ENCODE measurements at places on chromosomes 1 and 21. TPM values are rescaled to one million over a fixed set of nuclear protein-coding genes. Genes with fewer than 3 reads are reported as not detected.

Gene IFNLR1
- total RNA-seq = 0.94 TPM

- DNase-seq = no peak
- peaks cover 2% of the 10 kb centered on the region for H3K4me1 ChIP-seq
- no peak overlapping the region for H3K27ac ChIP-seq
- no peaks in the 10 kb centered on the region for H3K36me3 ChIP-seq
- no peak overlapping the region for H3K4me3 ChIP-seq
- H3K27me3 ChIP-seq = no peaks in the 10 kb centered on the region
These were observed 101.9 kb upstream of the USP24 start for GRCh38 chr1:55316947-55317662.

GRCh38 chr1:11531943-11532342, 53.0 kb downstream of the DISP3 start:
- no peaks in the 10 kb centered on the region for H3K27me3 ChIP-seq
- H3K4me1 ChIP-seq = no peaks in the 10 kb centered on the region
- no peak overlapping the region for H3K27ac ChIP-seq
- DNase-seq = no peak
- no peak overlapping the region for H3K4me3 ChIP-seq
- no peaks in the 10 kb centered on the region for H3K36me3 ChIP-seq

- H3K36me3 ChIP-seq = no peaks in the 10 kb centered on the region
- DNase-seq = no peak
- no peak overlapping the region for H3K27ac ChIP-seq
- H3K4me1 ChIP-seq = no peaks in the 10 kb centered on the region
- no peak overlapping the region for H3K4me3 ChIP-seq
- no peaks in the 10 kb centered on the region for H3K27me3 ChIP-seq
These were observed 3.5 kb downstream of the TIE1 start for GRCh38 chr1:43304314-43304681.

GRCh38 chr1:244968471-244968871, 104.1 kb upstream of the HNRNPU start:
- peak overlapping the region; percentile 97 for H3K27ac ChIP-seq
- no peaks in the 10 kb centered on the region for H3K27me3 ChIP-seq
- H3K36me3 ChIP-seq = no peaks in the 10 kb centered on the region
- H3K4me1 ChIP-seq = peaks cover 35% of the 10 kb centered on the region
- DNase-seq = no peak

Gene ERVH48-1
- 0.55 TPM for total RNA-seq

Gene SPATA45
- total RNA-seq = 0.65 TPM

Gene GPR3
- total RNA-seq = 0.86 TPM

Gene OR10K2
- total RNA-seq = not detected

Gene NR5A2
- 0.39 TPM for total RNA-seq

Gene HTR1D
- 3.8 TPM for total RNA-seq

Gene PPIE
- 33.1 TPM for total RNA-seq

Gene CELA3B
- not detected for total RNA-seq

DNA sequence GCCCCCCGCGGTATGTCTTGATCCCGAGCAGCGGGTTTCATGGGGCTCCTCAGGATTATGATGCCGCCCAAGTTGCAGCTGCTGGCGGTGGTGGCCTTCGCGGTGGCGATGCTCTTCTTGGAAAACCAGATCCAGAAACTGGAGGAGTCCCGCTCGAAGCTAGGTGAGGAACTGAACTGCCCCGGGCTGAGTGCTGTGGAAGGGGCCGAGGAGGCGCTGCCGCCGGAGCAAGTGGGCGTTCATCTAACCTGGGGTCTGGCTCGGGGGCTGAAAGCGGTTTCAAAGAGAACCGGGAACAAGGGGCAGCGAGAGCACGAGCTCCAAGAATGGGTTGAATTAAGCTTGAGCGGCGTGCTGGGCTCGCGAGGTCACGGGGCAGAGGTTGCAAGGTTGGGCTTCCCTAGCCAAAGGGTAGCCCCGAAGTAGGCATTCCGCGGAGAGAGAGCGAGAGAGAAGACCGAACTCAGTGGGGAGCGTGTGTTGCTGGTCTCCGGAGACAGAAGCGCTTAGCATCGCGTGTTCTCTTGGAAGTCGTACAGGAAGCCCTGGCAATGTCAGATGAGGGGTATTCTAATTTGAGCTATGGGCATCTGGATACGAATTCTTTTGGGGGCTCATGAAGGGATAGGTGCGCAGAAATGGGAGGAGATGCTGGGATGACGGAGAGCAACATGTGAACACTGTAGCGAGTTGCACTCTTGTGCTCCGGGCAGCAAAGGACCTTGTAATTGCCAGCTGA, 732 bp downstream of the HS2ST1 start:
- H3K36me3 ChIP-seq = no peaks in the 10 kb centered on the region
- peak; percentile 61 for DNase-seq

DNA sequence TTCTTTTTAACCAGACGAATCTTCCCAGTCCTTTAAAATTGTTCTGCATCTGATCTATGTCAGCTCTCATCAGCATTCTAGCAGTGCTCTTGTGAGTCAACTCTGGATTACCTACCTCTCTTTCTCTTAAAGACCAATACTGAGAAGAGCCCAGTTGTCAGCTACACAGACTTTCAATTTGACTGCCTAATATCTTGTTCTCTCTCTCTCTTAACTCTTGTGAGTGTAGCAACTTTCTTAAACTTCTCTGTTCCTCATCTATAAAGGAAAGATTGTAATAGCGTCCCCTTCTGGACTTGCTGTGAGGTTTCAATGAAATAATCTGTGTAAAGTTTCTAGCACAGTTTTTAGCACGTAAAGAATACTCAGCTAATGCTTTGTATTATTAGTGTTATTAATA, 499.3 kb upstream of the ADAMTS5 start:
- no peak overlapping the region for H3K27ac ChIP-seq
- no peaks in the 10 kb centered on the region for H3K4me1 ChIP-seq
- no peaks in the 10 kb centered on the region for H3K36me3 ChIP-seq
- DNase-seq = no peak
- H3K27me3 ChIP-seq = no peaks in the 10 kb centered on the region

Gene EFNA1
- 16.4 TPM for total RNA-seq

DNA sequence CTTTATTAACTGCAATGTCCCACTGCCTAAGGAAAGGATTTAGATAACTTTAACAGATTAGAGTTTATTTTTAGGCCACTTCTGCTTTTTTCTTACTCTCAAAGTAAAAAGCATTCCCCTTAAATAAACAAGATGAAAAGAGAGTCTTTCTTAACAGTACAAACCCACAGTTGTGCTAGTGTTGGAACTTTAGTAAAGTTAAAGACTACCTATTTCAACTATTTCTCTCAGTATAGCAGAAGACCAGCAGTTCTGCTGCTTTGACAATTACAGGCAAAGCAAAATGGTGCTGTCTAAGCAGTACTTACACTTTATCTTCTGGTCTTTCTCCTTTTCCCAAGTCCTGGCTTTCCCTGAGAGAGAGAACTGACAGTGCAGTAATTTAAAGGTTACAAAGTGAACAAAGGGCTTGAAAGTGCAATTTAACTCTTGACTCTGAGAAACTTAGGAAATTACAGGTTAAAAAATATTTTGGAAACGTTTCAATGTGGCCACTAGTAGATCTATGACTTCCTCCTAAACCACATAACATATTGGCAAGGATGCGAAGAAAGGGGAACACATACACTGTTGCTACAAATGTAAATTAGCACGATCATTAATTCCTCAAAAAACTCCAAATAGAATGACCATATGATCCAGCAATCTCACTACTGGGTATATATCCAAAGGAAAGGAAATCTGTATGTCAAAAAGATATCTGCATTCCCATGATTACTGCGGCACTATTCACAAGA, 135.4 kb upstream of the POGK start:
- no peaks in the 10 kb centered on the region for H3K27me3 ChIP-seq
- no peaks in the 10 kb centered on the region for H3K4me1 ChIP-seq
- no peak overlapping the region for H3K4me3 ChIP-seq
- no peak for DNase-seq
- H3K36me3 ChIP-seq = no peaks in the 10 kb centered on the region

DNA sequence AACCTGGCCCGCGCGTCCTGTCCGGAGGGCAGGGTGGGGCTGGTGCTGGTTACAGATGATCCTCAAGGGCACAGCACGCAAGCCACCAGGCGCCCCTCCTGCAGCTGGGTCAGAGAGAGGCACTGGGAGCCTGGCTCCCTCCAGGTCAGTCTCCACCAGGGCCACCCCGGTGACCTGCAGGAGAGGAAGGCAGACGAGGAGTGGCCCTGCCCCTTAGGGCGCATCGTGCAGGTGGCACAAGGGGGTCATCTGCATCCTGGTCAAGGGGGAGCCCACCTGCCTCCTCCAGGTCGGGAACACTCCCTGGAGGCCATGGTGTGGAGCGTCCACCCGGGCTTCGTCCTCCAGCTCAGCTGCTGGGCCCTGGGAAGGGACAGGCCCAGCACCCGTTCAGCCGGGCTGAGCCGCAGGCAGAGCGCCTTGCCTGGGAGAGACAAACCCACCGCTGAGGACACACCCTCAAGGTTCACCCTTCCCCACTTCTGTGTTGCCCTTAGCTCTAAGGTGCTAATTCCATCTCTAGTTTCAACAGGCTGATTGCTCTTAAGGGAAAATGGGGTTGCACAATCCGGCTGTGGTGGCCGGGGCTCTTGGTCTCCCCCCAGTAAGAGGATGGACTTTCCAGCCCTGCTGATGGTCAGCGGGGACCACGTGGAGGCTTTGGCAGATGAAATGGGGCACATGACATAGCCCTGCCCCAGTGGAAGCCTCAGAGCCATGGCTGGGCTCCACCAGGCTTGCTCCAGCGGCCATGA, 63.2 kb downstream of the SIK1 start:
- H3K27me3 ChIP-seq = peaks cover 4% of the 10 kb centered on the region
- no peak for DNase-seq
- H3K4me3 ChIP-seq = no peak overlapping the region
- peaks cover 9% of the 10 kb centered on the region for H3K4me1 ChIP-seq

DNA sequence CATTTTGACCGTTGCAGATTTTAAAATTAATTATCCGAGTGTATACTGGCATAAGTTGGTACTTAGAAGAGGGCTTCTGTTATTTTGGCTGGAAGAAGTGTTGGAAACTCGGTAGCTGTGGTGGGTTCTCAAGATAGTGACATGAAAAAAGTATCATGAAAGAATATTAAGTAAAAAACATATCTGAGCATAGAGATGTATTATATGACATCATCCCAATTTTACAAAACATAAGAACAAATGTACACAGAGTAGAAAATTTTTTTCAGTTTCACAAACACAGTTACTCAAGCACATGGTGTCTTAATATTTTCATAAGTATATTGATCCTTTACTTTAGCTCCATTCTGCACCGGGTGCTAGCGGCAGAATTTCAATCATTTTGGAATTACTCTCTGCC, 684 bp downstream of the IFI16 start:
- peak overlapping the region; percentile 91 for H3K27ac ChIP-seq
- H3K4me3 ChIP-seq = peak overlapping the region; percentile 79
- H3K36me3 ChIP-seq = no peaks in the 10 kb centered on the region
- peaks cover 17% of the 10 kb centered on the region for H3K4me1 ChIP-seq
- no peaks in the 10 kb centered on the region for H3K27me3 ChIP-seq
- DNase-seq = no peak

Gene IL19
- total RNA-seq = not detected

Gene MAN1A2
- total RNA-seq = 40.9 TPM

- H3K4me1 ChIP-seq = peaks cover 9% of the 10 kb centered on the region
- no peak overlapping the region for H3K4me3 ChIP-seq
- no peak for DNase-seq
- H3K36me3 ChIP-seq = no peaks in the 10 kb centered on the region
- no peaks in the 10 kb centered on the region for H3K27me3 ChIP-seq
These were observed 106.4 kb downstream of the RGL1 start for GRCh38 chr1:183911285-183911684.

- no peak for DNase-seq
- no peaks in the 10 kb centered on the region for H3K36me3 ChIP-seq
- no peak overlapping the region for H3K27ac ChIP-seq
- H3K27me3 ChIP-seq = no peaks in the 10 kb centered on the region
These were observed 40.4 kb downstream of the RNF187 start for GRCh38 chr1:228527596-228527995.

Gene SH2D1B
- total RNA-seq = not detected

DNA sequence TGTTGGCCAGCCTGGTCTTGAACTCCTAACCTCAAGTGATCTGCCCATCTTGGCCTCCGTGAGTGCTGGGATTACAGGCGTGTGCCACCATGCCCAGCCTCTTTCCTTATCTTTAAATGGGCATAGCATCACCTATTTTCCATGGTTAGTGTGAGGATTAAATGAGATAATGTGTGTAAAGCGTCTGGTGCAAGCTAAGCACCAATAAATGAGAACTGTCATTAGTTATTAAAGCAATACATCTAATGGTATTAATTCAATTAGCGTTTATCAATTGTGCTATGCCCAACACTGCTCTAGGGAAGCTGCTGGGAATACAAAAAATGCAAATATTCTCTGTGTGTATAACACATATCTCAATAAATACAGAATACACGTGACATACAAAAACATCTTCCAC, 10.0 kb downstream of the EXOC8 start:
- no peaks in the 10 kb centered on the region for H3K27me3 ChIP-seq
- no peak overlapping the region for H3K27ac ChIP-seq
- no peak overlapping the region for H3K4me3 ChIP-seq
- H3K4me1 ChIP-seq = peaks cover 8% of the 10 kb centered on the region
- H3K36me3 ChIP-seq = no peaks in the 10 kb centered on the region

DNA sequence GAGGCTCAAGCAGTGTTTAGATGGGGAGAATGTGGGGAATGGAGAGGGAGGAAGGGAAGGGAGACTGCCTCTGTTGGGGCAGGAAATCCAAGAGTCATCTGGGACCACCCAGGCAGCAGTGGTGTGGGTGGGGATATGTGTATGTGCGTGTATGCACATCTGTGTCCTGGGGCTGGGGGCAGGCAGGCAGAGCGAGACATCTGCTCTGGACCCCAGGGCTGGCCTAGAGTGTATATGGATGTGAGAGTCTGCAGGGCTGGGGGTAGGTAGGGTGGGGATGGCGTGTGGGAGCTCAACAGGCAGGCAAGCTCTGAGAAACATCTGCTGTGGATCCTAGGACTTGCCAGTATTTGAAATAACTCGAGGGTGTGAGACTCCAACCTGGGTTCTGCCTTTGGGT, 3.5 kb downstream of the PTCH2 start:
- H3K36me3 ChIP-seq = no peaks in the 10 kb centered on the region
- DNase-seq = no peak
- peaks cover 4% of the 10 kb centered on the region for H3K4me1 ChIP-seq
- H3K27me3 ChIP-seq = no peaks in the 10 kb centered on the region

- no peak overlapping the region for H3K27ac ChIP-seq
- no peak for DNase-seq
- peaks cover 14% of the 10 kb centered on the region for H3K36me3 ChIP-seq
These were observed 122.2 kb downstream of the NAV1 start for GRCh38 chr1:201660931-201661822.

Gene ANXA9
- not detected for total RNA-seq

All from astrocyte (in vitro differentiated cells and primary cell).